ENCODE measurements at places on chromosomes 3 and 15. TPM values are rescaled to one million over a fixed set of nuclear protein-coding genes. Genes with fewer than 3 reads are reported as not detected.

REC114 gene
- total RNA-seq, result not detected

ALPK3 gene
- 4.4 TPM for total RNA-seq

DNA sequence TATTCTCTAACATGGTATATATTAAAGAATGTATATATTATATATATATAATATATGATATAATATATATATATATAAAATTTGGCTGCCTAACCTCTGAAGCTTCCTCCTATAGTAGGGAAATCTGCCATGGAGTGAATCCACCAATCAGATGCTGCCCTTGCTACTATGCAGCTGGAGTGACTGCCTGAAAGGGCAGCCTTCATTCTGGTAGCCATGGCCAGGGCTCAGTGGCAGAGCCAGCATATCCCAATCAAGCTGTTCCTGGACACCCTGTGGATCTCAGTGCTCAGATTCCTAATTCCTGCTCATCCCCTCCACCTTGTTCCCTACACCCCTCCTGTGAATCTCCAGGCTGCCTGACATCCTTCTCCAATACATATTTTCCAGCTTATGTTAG, 2.2 kb upstream of the SH3GL3 start:
- no peaks in the 10 kb centered on the region for H3K36me3 ChIP-seq
- no peak overlapping the region for H3K27ac ChIP-seq
- H3K4me1 ChIP-seq, result peaks cover 19% of the 10 kb centered on the region
- peak overlapping the region; percentile 68 for H3K4me3 ChIP-seq
- no peak for DNase-seq

DNA sequence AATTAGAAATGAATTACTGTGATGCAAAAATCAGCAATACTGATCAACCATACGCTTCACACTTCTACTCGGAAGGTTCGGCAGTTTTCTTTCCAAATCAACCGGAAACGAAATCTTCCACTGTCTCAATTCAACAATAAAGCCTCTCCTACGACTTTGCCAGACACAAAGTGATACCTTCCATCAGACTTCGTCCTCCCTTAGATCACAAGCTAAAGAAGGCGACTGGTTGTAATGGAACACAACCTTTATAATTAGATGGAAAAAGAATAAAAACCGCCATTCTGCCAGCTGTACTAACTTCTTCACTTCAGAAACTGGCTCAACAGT, 618 bp downstream of the PARL start:
- peaks cover 13% of the 10 kb centered on the region for H3K27me3 ChIP-seq
- peaks cover 32% of the 10 kb centered on the region for H3K4me1 ChIP-seq
- no peaks in the 10 kb centered on the region for H3K36me3 ChIP-seq
- peak overlapping the region; percentile 94 for H3K27ac ChIP-seq
- DNase-seq, result no peak

DNA sequence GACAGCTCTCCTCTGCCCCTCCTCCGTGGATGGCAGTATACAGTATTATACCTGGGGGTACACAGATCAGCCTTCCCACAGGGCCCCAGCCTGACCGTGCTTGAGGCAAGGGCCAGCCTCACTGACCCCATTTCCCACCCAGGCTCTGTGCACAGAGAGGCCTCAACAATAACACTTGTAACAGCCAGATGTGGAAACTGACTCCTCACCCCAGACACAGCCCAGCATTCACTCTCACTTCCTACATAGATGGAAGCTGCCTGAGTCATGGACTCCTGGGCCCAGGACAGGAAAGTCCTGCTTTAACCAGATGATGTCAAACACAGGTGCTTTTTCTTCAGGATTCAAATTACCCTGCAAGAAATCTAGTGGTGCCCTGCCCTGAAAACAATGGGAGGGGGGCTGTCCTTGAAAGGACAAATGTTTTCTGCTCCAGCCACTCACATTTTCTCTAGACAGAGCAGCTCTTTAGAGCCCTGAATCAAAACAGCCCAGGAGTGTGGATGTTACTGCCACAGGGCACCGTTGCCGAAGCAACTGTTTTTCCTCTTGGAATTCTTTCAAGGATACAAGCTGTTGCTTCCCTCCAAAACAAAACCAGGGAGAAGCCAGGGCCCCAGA, 16.4 kb downstream of the CCDC12 start:
- H3K27ac ChIP-seq, result no peak overlapping the region
- peak overlapping the region; percentile 38 for H3K4me3 ChIP-seq
- peaks cover 36% of the 10 kb centered on the region for H3K4me1 ChIP-seq
- no peak for DNase-seq
- peaks cover 13% of the 10 kb centered on the region for H3K36me3 ChIP-seq
- H3K27me3 ChIP-seq, result no peaks in the 10 kb centered on the region
